ENCODE measurements at places on chromosomes 1 and 21.

DNA sequence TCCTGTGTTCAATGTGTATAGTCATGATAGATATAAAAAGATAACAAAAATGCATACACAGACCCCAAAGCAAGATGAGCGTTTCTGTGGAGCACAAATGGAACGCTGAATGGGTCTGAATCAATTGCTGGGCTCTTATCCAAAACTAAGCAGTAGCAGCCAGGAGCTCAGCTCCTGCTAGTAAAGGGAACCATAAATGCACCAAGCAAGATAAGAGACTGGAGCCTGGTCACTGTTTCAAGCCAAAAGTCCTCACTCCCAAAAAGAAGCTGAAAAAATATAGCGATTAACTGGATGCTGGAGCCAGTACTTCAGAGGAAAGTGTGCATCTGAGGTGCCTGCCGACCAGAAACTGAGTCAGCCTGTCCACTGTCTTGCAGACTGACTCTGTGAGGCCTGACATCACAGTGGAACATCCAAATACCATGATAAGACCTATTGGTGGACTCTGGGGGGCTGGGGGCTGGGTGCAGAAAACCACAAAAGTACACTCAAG is 68.9 kb downstream of the LRRC8C start:
- no peak for DNase-seq

DNA sequence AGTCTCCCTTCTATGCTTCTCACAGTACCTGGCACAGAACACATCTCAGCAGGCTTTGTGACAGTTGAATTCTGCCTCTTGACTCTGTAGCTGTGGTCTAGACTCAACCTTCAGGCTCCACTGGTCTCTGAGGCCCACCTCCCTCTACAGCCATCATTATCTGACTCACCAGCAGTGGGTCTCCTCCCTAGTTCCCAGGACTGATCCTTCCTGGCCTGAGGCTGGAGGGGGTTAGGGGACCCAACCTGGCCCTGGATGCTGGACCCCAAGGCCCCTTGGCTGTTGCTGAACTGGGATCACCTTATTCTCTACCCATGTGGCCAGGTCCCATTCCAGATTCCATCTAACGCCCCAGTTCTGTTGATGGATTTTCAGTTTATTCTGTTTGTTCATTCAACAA is 43.1 kb upstream of the FOXO6 start:
- no peak for DNase-seq

DNA sequence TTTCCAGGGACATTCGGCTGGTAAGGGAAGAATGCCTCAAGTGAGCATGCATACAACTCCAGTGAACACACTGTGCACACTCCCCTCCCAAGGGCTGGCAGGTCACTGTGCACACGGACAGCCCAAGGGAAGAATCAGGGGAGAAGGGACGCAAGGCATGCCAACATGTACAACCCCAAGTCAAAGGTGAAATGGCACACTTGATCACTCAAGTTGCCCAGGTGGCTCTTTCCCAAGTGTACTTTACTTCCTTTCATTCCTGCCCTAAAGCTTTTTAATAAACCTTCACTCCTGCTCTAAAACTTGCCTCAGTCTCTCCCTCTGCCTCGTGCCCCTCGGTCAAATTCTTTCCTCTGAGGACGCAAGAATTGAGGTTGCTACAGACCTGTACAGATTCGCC is 13.5 kb upstream of the SLC1A7 start:
- no peak for DNase-seq

- no peak for DNase-seq
These were observed 18.7 kb downstream of the AK4 start for GRCh38 chr1:65166572-65167305.

DNA sequence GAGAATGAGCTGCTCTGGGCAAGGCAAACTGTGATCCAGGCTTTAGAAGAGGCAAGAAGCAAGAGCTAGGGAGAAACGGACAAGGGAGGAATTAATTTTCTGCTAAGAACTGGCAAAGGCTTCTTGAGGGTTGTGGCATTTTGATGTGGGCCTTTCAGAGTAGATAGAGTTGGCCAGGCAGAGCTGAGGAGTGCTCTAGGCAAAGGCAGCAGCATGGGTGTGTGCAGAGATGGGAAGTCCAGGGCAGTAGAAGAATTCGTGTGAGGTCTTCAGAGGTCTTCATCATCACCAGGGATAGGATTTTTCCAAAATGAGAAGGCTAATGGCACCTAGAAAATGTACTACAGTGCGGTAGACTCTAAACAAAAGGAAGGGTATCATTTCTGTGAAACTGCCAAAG is 237.8 kb downstream of the LTN1 start:
- no peak for DNase-seq

- DNase-seq, result no peak
These were observed 16.4 kb upstream of the F13B start for GRCh38 chr1:197083474-197083873.

- no peak for DNase-seq
These were observed 263.2 kb downstream of the ZNF648 start for GRCh38 chr1:181798191-181798926.

DNA sequence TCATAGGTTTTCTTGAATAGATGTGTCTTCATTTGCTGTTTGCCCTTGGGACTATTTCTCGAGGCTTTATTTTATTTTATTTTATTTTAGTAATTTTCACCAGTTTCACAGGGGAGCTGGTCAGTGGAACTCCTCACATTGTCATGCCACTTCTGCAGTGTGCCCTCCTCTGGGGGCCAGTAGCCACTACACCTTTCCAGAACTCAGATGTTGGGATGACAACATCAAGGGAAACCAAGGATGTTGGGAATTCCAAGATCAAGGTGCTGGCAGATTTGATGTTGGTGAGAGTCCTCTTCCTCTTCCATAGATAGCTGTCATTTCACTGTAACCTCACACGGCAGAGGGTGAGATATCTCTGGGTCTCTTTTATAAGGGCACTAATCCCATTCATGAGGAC is 35.5 kb downstream of the SLC26A9 start:
- DNase-seq, result no peak

DNA sequence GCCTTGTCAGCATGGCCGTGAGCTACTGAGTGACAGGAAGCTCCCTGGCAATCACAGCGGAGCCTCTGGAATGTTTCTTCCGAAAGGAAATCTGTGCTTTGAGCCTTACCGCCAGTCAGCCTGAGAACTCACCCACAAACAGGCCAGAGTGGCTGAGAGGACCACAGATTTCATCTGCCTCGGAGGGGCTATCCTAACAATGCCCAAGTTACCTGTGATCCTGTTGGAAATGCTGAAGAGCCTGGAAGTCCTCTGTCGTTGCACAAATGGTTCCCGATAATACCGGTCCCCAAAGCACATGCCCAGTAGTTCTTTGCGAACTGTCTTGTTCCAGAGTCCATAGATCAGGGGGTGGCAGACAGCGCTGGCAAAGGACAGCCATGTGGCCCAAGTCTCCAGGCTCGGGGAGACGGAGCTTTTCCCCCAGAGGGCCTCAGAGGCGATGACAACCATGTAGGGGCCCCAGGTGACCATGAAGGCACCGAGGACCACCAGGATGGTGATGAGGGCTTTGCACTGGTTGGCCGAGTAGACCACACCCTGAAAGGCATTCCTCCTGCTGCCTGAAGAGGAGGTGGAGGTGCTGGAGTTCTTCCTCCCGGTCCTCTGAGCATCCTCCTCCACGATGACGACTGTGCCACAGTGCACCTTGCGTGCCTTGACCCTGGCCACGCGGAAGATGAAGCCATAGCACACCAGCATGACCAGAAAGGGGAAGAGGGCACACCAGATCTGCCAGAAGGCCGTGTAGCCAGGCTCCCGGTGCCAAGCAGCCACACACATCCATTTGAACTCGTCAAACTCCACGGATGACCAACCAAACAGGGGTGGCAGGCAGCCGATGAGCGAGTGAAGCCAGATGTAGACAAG is 40.2 kb downstream of the GPR161 start:
- no peak for DNase-seq

DNA sequence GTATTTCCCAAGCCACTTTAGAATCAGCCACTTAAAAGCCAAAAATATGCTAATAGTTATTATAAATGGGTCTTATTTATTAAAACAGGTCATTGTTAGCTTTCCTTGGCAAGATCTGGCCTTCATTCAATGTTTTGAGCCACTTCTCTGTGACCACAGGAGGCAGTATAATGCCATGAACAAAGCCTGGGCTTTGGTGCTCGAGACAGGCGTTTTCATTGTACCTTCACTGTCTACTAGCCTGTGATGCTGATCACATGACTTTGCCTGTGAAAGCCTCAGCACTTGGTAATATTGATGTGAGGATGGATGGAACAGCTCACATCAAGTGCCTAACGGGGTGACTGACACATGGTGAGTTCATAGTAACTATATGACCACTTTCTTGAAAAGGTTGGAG is 217.0 kb downstream of the RWDD3 start:
- DNase-seq, result no peak

GRCh38 chr1:94579876-94580294 is 38.3 kb upstream of the F3 start:
- DNase-seq, result no peak

- no peak for DNase-seq
These were observed 21.7 kb upstream of the IL12RB2 start for GRCh38 chr1:67285780-67286488.

DNA sequence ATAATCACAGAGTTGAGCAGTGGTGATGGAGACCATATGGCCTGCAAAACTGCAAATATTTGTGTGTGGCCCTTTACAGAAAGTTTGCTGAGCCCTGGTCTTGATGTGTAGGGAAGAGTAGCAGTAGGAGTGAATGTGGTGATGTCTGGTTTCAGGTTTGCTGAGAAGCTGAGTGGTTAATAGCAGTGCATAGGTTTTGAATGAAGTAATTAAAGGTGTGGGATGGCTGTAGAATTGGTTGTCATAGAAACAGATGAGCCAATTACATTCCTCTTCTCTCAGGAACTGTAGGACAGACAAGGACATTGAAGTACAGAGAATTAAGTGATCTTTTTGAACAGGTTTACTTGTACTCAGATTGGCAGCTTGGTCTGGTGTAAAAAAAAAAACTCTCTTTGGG is 37.4 kb downstream of the PRDM2 start:
- no peak for DNase-seq

DNA sequence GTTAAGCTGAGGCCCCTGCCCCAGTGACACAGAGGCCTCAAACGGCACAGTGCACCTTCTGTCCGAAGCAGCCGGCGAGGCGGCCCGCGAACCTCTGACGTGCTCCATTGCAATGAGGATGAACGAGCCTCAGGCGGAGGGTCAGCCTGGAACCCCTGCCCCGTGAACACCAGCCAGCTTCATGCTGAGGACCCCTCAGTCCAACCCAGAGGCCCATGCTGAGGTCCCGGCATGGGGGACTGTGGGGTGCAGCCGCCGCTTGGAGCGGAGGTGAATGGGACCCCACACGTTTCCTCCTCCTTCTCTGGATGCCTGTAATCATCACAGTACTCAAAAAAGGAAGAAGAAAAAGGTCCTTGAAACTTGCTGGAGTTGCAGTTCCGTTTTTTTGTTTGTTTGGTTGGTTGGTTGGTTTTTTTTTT is 62.1 kb downstream of the PRKCZ start:
- no peak for DNase-seq

GRCh38 chr1:240496941-240497340 is 115.0 kb downstream of the GREM2 start:
- DNase-seq, result no peak

DNA sequence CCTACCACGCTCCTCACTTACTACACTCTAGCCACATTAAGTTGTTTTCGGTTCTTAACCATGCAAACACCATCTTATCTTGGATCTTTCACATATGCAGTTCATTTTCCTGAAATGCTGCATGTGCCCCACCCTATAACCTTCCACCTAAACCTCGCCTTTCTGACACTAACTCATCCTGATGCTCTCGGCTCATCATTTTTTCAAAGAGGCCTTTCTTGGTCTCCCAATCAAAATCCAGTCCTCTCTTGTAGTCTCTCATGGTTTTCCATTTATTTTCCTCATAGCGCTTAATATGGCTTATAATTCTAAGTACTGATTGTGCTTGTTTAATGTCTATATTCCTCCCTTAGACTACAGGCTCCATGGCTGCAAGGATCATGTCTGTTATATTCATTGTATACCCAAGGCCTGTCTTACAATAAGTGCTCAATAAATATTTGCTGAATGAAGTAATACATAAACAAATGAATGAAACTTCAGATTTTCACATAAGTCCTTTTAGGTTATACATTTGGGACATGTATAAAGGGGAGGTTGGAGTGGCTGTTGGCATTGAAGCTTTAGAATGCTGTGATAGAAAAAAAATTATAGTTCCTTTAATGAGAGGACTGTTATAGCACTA is 79.2 kb upstream of the CDC42BPA start:
- DNase-seq, result no peak

DNA sequence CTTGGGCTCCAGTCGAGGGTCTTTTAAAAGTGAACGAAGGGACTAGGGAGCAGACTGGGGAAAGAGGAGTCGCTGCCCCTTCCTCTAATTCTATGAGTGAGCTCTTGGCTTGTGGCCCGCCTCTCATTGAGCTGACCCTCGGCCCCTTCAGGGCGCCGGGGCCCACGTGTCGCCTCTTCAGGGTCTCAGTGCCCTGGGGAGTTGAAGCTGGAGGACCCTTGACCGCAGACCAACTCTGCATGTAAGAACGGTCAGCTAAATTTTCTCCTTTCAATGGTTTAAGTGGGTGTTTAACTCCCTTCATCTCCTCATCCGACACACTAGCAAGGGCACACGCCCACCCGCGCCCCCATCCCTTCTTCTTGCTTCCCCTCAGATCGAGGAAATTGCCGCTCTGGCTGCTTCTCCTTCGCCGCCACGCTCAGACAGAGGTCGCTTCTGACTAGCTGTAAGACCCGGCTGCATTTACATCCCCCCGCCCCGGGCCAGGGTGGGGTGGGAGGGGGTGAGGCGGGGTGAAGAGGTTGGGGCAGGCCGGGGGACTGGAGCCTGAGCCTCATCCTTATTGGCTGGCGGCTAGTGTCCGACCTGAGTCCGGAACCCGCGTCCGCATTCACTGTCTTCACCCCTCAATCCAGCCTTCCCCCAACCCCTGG is 10.9 kb downstream of the NR5A2 start:
- DNase-seq, result no peak

DNA sequence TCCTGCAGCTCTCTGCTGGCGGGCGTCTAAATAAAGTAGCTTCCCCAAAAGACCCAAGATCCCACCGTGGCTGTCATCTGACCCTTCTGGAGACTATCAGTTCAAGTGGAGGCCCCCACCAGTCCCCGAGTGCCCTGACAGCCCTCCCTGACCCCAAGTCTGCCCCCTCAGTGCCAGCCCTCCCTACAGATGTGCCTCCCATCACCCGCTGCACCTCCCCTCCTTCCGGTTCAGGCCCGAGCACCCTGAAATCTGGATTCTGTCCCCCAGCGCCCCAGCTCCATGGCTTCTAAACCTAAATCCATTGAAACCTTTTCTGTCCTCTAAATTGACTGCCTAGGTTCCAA is 595 bp downstream of the IL10RB start:
- DNase-seq, result no peak

DNA sequence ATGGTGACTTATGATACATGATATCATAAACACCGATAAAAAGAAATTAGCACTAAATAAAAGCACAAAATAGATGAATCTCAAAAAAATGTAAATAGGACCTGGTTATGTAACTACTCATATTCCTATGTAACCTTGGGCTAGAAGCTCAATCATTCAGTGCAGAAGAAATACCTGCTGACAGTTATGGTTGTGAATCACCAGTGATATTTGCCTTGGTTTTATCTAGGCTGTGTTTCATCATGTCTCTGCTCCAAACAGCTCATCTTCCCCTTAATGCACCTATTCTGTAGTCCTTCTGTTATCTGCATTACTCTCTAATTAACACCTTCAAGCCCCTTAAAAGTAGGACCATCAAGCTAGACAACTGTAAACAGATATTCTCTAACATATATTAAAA is 16.3 kb upstream of the PIGC start:
- DNase-seq, result no peak
